ENCODE measurements at places on chromosomes 3 and 15.

DNA sequence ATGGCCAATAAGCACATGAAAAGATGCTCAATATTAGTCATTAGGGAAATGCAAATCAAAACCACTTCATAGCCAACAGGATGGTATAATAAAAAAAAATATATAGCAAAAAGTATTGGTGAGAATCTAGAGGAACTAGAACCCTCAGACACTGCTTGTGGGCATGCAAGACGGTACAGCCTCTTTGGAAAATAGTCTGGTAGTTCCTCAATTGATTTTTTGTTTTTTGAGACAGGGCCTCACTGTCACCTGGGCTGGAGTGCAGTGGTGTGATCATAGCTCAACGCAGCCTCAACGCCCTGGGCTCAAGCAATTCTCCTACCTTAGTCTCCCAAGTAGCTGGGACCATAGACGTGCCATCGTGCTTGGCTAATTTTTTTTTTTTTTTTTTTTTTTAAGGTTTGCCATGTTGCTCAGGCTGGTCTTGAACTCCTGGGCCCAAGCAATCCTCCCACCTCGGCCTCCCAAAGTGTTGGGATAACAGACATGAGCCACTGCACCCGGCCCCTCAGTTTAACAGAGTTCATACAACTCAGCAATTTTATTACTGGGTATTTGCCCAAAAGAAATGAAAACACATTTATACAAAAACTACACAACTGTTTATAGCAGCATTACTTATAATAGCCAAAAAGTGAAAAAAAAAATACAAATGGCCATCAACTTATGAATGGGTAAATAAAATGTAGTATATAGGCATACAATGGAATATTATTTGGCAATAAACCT is 5.1 kb downstream of the PRC1 start:
- DNase-seq: no peak

GRCh38 chr15:51737522-51738305 is at the start of gene LYSMD2:
Gene LYSMD2 (minus strand): TSS chr15:51737655. CDS start chr15:51737622, 33 bp downstream.
- peak; percentile 56 for DNase-seq

DNA sequence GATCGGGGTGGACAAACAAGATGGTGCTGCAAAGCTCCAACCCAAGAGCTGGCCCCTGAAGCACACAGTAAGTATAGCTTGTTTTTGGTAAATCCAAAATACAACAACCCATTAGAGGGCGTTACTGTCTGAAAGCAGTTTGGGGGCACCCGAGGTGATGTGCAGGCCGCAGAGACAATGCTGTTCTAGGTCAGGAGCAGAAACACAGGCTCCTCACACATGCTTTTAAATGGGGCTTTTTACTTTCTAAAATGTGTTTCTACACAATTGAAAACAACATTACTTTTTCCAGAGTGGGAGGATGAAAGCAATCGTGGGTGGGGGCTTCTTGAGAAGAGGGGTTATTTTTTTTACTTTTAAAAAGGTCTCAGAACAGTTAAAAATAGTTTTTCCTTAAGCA is 1029.3 kb upstream of the CFAP20DC start:
- peak; percentile 62 for DNase-seq

DNA sequence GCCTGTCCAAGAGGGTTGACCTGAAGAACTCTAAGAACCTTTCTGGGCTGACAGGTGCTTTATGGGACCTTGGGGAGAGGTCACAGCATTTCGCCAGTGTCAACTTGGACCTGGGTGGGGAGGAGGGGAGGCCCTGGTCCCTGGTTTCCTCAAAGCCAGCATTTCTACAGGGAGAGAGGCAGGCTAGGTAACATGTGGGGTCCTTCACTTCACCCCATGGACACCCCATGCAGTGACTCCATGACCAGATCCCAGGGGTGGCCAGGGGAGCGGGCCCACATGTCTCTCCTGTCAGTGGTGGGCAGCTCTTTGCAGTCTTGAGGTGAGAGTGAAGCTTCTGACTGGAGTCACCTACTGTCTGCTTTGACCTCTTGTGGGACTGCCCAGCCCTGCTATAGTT is 35.8 kb downstream of the GOLGA6L10 start:
- no peak for DNase-seq

- DNase-seq: no peak
These were observed 354.2 kb upstream of the TBL1XR1 start for GRCh38 chr3:177551431-177551836.

GRCh38 chr3:126996905-126997304 is 14.0 kb downstream of the PLXNA1 start:
- DNase-seq: no peak

GRCh38 chr15:32991619-32992111 is 202.8 kb downstream of the FMN1 start:
- no peak for DNase-seq

GRCh38 chr15:76075046-76075445 is 15.3 kb downstream of the TMEM266 start:
- no peak for DNase-seq

DNA sequence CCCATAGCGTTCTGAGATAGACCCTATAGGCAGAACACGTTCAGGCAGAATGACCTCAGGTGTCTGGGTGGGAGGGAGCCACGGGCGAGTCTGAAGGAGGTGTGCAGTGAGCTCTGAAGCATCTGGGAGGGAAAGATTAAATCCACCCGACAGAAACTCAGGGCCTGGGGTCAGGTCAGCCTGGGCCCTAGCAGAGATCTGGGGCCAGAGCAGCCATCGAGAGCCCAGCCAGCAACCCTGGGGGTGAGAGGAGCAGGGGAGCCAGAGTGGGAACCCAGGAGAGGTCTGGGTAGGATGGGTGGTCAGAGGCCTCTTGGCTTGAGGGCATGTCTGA is 22.1 kb downstream of the SNX33 start:
- no peak for DNase-seq

DNA sequence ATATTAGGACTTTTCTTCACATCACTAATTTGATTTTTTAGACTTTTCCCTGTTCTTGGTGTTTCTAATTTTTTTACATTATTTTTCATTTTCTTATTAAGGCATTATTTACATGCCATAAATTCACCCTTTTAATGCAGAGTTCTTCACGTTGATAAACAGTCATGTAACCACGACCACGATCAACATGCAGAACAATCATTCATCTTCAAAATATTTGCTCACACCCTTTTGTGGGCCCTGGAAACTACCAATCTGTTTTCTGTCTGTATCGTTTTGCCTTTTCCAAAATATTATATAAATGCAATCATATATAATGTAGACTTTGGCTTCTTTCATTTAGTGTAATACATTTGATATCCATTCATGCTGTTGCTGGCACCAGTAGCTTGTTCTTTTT is 48.7 kb downstream of the ARRDC4 start:
- no peak for DNase-seq

DNA sequence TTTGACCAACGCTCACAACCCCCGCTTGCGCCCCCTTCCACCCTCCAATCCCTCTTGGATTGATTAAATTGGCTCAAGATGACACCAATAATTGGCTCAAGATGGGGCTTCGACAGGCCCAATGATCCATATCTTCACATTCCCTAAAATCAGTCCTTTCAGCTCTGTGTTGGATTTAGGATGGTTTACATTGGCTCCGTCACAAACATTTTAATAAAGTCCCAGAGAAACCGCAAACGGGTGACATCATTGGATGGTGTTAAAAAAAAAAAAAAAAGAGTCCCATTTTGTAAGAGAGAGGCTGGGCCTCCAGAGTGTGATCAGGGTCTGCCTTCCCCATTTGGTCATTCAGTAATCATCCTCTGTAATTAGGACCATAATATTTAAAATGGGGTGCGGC is 113.4 kb upstream of the MRPS22 start:
- DNase-seq: no peak

- DNase-seq: no peak
These were observed 10.5 kb downstream of the C3orf62 start for GRCh38 chr3:49266410-49267095.

- no peak for DNase-seq
These were observed 347.0 kb downstream of the PTPRG start for GRCh38 chr3:61908382-61908781.

DNA sequence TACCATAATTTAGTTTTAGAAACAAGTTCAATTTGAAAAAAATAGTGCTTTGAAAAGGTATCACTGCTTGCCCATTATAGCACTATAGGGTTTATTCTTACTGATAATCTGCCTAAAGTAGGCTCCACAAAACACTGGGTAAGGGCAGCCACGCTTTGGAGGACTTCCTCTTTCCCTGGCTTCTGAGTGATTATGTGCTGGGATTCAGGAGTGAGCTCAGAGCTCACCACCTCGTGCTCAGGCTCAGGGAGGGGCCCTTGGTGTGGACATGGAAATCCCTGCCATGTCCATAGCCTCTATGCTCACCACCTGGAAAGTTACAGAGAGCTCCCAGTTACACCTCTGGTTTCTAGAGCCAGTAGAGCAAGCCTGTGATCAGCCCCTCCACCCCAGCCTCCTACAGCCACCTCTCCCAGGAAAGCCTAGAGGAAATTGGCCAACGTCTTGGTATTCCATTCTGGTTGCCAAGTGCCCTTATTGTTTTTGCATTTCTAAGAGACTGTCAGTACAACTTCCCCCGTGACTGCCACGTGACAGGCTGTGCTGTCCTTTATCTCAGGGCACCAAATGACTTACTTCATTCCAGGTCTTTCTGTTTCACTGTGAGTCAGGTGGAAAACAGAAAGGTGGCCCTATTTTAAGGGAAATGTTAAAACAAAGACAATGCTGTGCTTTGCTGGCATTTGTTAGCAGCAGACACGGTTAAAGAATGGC is 316.0 kb downstream of the RORA start:
- peak; percentile 27 for DNase-seq

DNA sequence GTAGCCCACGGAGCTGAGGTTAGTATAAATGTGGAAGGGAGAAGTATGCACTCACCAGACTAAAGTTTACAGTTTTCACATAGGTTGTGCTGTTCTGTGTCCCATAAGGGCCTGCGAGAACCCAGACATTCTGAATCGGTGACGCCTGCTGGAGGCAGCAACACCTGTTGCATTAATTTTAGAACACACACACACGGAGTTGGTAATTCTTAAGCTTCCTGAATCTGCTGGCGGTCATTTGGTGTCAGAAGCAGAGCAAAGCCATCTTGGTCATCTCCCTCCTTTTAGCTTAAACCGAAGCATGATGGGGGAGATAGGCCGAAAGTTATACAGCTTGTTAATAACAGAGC is 41.1 kb upstream of the AP3B2 start:
- DNase-seq: no peak

GRCh38 chr15:70308011-70308734 is 210.5 kb upstream of the TLE3 start:
- DNase-seq: peak; percentile 47

GRCh38 chr15:78149805-78150751 is 916 bp downstream of the IDH3A start:
- DNase-seq: no peak

GRCh38 chr3:15097891-15098290 is 1.1 kb downstream of the RBSN start:
- peak; percentile 47 for DNase-seq

DNA sequence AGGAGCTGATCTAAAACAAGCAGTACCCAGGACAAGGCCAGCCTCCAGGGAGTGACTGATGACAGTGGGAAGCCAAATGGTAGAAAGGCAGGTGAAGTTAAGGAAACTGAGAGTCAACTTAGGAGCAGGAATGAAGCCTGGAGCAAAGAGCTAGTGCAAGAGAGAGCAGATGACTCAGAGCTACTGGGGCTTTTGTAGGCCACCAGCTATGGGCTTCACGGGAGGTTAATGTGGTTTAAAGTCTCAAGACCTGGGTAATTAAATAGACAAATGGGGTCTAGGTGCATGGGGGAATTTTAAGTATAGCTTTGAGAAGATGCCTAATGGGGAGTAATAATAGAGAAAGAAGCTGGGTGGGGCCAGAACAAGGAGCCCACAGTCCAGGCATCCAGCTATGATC is 3.1 kb downstream of the CD86 start:
- DNase-seq: no peak

DNA sequence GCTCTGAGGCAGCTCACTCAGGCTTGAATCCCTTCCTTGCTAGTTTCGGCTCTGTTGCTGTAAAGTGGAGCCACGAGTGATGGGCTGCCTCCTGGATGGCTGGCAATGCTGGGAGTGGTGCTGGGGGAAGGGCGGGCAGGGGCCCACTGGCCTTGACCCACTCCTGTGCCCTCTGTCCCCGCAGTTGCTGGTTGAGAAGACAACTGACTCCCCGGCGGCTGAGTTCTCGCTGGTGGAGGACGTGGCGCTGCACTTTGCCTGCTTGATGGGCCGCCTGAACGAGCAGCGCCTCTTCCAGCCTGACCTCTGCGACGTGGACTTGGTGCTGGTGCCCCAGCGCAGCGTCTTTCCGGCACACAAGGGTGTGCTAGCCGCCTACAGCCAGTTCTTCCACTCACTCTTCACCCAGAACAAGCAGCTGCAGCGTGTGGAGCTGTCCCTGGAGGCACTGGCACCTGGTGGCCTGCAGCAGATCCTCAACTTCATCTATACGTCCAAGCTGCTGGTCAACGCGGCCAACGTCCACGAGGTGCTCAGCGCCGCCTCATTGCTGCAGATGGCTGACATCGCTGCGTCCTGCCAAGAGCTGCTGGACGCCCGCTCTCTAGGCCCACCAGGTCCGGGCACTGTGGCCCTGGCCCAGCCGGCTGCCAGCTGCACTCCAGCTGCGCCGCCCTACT is 4.7 kb downstream of the ZBTB47 start:
- DNase-seq: no peak

DNA sequence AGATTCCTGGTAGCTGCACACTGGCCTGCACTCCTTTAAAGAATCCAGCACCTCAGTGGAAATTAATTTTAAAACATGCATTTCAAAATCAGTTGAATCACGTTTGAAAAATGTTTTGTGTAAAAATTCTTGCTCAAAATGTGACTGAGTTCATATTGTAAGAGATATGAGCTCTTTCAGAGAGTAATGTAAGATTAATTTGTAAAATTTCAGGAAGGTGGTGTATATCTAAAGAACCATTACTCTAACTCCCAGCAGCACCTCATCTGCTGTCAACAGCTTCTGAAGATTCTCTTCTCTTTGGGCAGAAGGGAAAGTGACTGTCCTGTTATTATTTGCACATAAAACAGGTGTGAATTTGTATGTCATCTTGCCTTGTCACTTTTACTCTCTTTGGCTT is 97.5 kb upstream of the PLXNA1 start:
- DNase-seq: no peak

DNA sequence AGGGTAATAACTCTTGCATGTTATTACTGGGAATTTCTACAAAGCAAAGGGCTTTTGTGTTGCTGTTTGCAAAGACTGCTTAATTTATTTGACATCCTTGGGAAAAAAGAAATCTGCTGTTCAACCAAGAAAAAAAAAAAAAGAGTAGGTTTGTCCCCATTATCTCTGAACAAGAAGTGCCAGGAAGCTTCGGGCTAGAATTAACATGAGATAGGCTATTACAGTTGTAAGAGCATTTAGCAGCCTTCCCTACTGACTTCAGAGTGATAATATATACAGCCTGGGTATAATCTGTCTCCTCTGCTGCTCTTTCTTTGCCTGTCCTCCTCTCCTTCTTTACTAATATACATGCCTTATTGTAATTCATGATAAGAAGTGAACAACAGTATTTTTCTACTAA is 23.3 kb upstream of the CHMP2B start:
- no peak for DNase-seq

DNA sequence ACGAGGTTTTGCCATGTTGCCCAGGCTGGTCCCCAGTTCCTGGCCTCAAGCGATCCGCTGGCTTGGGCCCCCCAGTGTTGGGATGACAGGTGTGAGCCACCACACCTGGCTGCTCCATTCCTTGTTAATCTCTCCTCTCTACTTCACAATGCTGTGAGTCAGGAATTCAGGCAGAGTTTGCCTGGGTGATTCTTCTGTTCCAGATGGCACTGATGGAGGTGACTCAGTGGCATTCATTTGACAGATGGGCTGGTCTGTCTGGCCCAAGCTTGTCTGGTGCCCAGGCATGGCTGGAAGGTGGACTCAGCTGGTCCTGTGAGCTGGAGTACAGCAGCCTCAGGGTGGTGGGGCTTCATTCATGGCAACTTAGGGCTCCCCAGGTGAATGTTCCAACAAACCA is 43.2 kb downstream of the SLC6A20 start:
- no peak for DNase-seq

Measured in activated CD4-positive, alpha-beta T cell treated with anti-CD3 and anti-CD28 coated beads, Interleukin-2, amount 50 U/mL, for 16 hours (primary cell).